ENCODE measurements at places on chromosomes 5 and 9. TPM values are rescaled to one million over a fixed set of nuclear protein-coding genes. Genes with fewer than 3 reads are reported as not detected.

Gene GABRA6
- not detected for polyA plus RNA-seq

- no peaks in the 10 kb centered on the region for H3K4me1 ChIP-seq
- H3K4me3 ChIP-seq: no peak overlapping the region
- no peak for DNase-seq
- no peaks in the 10 kb centered on the region for H3K36me3 ChIP-seq
- no peaks in the 10 kb centered on the region for H3K27me3 ChIP-seq
- no peak overlapping the region for H3K27ac ChIP-seq
Measured at GRCh38 chr9:91676046-91676445, 252.4 kb upstream of the NFIL3 start.

Gene LRRC19
- polyA plus RNA-seq: under 0.01 TPM

Gene TNFSF15
- 0.50 TPM for polyA plus RNA-seq

- DNase-seq: no peak
- H3K4me3 ChIP-seq: no peak overlapping the region
- H3K27ac ChIP-seq: no peak overlapping the region
- no peaks in the 10 kb centered on the region for H3K36me3 ChIP-seq
- no peaks in the 10 kb centered on the region for H3K27me3 ChIP-seq
- H3K4me1 ChIP-seq: no peaks in the 10 kb centered on the region
Measured at GRCh38 chr5:120510098-120510637, 46.1 kb downstream of the PRR16 start.

- no peak for DNase-seq
- H3K4me1 ChIP-seq: peaks cover 9% of the 10 kb centered on the region
- H3K27ac ChIP-seq: no peak overlapping the region
- H3K36me3 ChIP-seq: no peaks in the 10 kb centered on the region
- H3K27me3 ChIP-seq: no peaks in the 10 kb centered on the region
Measured at GRCh38 chr5:145939540-145940065, 3.2 kb downstream of the SH3RF2 start.

Gene MEGF10
- polyA plus RNA-seq: 0.32 TPM

- H3K27ac ChIP-seq: no peak overlapping the region
- no peak for DNase-seq
- H3K4me3 ChIP-seq: no peak overlapping the region
- H3K36me3 ChIP-seq: no peaks in the 10 kb centered on the region
- no peaks in the 10 kb centered on the region for H3K27me3 ChIP-seq
Measured at GRCh38 chr9:38182321-38182720, 113.3 kb upstream of the SHB start.

DNA sequence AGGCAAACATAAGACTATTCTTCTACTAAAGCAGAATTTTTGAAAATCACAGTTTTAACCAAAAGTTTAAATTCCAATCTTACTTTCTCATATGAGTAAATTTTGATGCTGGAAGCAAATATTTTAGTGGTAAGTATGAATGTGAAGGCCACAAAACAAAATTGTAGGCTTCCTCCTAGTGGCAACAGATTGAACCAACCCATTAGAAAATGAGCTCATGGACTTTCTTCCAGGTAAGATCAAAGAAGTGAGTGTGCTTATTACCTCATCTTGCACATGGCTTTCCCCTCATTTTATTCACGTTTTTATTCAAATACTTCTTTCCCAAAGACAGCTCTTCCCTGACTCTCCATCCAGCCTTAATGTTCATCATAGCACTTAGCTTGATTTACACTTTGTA lies 16.5 kb upstream of the RLN2 start:
- no peak overlapping the region for H3K4me3 ChIP-seq
- no peaks in the 10 kb centered on the region for H3K36me3 ChIP-seq
- DNase-seq: no peak
- no peaks in the 10 kb centered on the region for H3K27me3 ChIP-seq
- no peaks in the 10 kb centered on the region for H3K4me1 ChIP-seq

Gene ANKRD18B
- 2.5 TPM for polyA plus RNA-seq

Gene CYSRT1
- 2.8 TPM for polyA plus RNA-seq

Gene GRXCR2
- 0.05 TPM for polyA plus RNA-seq

- H3K36me3 ChIP-seq: no peaks in the 10 kb centered on the region
- no peak overlapping the region for H3K4me3 ChIP-seq
- no peak overlapping the region for H3K27ac ChIP-seq
- H3K4me1 ChIP-seq: no peaks in the 10 kb centered on the region
Measured at GRCh38 chr9:92008041-92008440, 58.0 kb upstream of the ROR2 start.

- H3K4me3 ChIP-seq: no peak overlapping the region
- no peaks in the 10 kb centered on the region for H3K27me3 ChIP-seq
Measured at GRCh38 chr5:18024542-18024941, 390.3 kb downstream of the TAF11L14 start.

DNA sequence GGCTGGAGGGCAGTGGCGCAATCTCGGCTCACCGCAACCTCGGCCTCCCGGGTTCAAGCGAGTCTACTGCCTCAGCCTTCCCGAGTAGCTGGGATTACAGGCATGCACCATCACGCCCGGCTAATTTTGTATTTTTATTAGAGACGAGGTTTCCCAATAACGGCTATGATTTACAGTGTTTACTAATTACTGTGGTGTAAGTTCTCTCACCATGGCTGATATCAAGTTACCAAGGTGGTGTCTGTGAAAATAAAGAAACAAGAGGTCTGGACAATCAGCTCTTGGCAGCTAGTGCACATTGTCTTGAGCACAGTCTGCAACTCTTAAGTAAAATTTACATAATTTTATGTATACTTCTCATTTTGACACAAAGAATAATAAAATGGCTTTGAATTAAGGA lies 385.5 kb upstream of the COX7C start:
- no peaks in the 10 kb centered on the region for H3K4me1 ChIP-seq
- DNase-seq: no peak
- H3K27me3 ChIP-seq: no peaks in the 10 kb centered on the region
- no peak overlapping the region for H3K27ac ChIP-seq

Gene ALG2
- 31.1 TPM for polyA plus RNA-seq

GRCh38 chr5:157468293-157468965 lies 8.4 kb downstream of the NIPAL4 start:
- no peaks in the 10 kb centered on the region for H3K36me3 ChIP-seq
- DNase-seq: no peak
- no peaks in the 10 kb centered on the region for H3K27me3 ChIP-seq
- H3K4me1 ChIP-seq: no peaks in the 10 kb centered on the region
- H3K27ac ChIP-seq: no peak overlapping the region

- peaks cover 6% of the 10 kb centered on the region for H3K4me1 ChIP-seq
- no peak for DNase-seq
- H3K27ac ChIP-seq: peak overlapping the region; percentile 18
- no peak overlapping the region for H3K4me3 ChIP-seq
Measured at GRCh38 chr5:67160985-67161384, 35.6 kb downstream of the CD180 start.

DNA sequence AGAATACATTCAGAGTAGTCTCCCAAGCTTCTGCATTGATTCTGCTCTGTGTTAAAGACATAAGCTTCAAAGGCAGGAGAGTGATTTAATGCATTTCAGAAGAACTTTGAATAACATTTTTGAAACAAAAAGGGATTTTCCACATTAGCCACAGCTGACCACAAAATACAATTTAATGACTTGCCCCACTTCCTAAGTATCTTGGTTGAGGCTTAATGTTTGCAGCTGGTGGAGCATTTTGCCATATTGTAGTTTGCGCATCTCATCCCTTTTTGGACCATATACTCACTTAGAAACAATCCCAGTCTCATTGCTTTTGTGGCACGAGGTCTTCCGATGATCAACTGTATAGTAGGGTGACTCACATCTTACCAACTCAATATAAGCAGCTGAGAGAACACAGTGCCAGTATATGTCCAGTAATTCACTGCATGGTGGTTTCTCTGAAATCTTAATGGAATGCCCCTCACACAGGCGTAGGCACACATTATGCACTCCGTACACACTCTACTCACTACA lies 455.8 kb upstream of the PTGER4 start:
- H3K27ac ChIP-seq: no peak overlapping the region
- no peak overlapping the region for H3K4me3 ChIP-seq
- no peaks in the 10 kb centered on the region for H3K36me3 ChIP-seq

Gene CD72
- 23.6 TPM for polyA plus RNA-seq

DNA sequence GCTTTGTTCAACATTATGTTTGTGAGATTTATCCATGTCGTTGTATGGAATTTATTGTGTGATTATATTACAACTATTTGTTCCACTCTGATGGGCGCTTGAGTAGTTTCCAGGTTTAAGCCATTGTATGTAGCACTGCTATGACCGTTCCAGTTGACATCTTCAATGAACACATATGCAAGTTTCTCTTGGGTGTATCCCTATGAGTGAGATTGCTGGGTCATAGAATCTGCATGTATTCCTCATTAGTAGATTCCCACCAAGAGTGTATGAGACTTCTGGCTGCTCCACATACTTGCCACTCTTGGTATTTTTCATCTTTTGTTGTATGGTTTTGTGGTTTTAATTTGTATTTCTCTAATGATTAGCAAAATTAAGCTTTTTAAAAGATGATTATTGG lies 22.9 kb downstream of the NUP214 start:
- H3K27ac ChIP-seq: peak overlapping the region; percentile 48
- H3K4me1 ChIP-seq: peaks cover 38% of the 10 kb centered on the region
- H3K36me3 ChIP-seq: peaks cover 32% of the 10 kb centered on the region
- no peak overlapping the region for H3K4me3 ChIP-seq
- no peaks in the 10 kb centered on the region for H3K27me3 ChIP-seq

GRCh38 chr9:17272536-17272935 lies 137.7 kb downstream of the CNTLN start:
- no peaks in the 10 kb centered on the region for H3K4me1 ChIP-seq
- H3K27me3 ChIP-seq: no peaks in the 10 kb centered on the region
- DNase-seq: no peak
- H3K36me3 ChIP-seq: no peaks in the 10 kb centered on the region

GRCh38 chr9:119029886-119030285 lies 339.3 kb downstream of the BRINP1 start:
- no peak overlapping the region for H3K27ac ChIP-seq
- H3K27me3 ChIP-seq: no peaks in the 10 kb centered on the region
- H3K4me3 ChIP-seq: no peak overlapping the region
- no peak for DNase-seq
- no peaks in the 10 kb centered on the region for H3K4me1 ChIP-seq
- H3K36me3 ChIP-seq: no peaks in the 10 kb centered on the region

DNA sequence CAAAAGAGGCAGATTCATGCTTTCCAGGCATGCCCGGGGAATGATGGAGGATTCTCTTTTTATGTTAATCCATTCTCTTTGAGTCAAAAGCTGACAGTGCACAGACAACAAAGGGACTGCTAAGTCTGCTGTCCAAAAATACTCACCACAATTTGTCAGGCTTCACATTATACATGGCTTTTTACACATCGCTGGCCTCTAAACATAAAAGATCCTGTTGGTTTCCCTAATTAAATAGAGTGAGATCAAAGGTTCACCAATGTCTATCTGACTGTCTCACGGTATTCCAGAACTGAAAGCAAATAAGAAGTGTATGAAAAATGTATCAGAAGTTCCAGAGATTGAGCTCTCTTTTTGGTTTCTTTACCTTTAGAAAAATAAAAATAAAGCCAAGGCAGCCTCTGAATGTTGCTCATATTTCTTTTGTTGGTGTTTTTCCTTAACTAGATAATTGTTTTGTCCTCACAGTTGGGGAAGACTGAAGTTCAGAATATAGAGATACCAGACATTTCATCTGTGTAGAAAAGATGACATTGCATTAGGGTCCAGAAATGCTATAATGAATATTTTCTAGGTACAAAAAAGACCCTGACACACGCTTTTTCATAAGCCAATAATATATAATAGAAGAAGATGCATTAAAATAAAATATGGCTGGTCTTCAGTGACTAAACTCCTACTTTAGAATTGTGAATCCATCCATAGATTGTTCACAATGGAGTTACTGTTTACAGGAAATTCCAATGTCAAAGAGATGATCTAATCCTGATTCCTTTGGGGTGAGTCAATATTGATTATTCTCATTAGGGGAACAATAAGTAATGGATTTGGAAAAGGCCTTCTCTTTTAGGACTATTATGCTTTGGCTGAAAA lies 688.2 kb upstream of the CDH6 start:
- no peak overlapping the region for H3K4me3 ChIP-seq
- no peak for DNase-seq
- no peak overlapping the region for H3K27ac ChIP-seq
- H3K27me3 ChIP-seq: no peaks in the 10 kb centered on the region

Gene UBAP1
- 40.1 TPM for polyA plus RNA-seq

DNA sequence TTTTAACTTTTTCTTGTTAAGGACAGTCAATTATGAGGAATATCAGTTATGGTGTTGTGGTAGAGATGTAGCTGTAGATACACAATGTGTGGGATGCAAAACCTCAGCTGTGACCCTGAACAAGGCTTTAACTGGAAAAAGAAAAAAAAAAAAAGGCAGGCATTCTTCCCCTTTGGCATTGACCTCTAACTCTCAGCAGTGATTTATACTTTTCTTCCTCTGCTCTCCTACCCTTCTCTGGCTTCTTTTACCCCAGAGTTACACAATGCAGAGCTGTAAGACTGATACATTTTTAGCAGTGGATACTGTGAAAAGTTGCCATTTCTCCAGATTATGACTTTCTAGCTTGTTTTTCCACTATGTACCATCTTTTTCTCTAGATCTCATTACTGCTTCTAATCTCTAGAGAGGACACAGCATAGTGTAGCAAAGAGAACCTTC lies 2.0 kb downstream of the CTNNAL1 start:
- no peak for DNase-seq
- H3K27ac ChIP-seq: no peak overlapping the region
- no peaks in the 10 kb centered on the region for H3K27me3 ChIP-seq
- no peak overlapping the region for H3K4me3 ChIP-seq
- no peaks in the 10 kb centered on the region for H3K36me3 ChIP-seq

Gene GLRA1
- polyA plus RNA-seq: not detected

DNA sequence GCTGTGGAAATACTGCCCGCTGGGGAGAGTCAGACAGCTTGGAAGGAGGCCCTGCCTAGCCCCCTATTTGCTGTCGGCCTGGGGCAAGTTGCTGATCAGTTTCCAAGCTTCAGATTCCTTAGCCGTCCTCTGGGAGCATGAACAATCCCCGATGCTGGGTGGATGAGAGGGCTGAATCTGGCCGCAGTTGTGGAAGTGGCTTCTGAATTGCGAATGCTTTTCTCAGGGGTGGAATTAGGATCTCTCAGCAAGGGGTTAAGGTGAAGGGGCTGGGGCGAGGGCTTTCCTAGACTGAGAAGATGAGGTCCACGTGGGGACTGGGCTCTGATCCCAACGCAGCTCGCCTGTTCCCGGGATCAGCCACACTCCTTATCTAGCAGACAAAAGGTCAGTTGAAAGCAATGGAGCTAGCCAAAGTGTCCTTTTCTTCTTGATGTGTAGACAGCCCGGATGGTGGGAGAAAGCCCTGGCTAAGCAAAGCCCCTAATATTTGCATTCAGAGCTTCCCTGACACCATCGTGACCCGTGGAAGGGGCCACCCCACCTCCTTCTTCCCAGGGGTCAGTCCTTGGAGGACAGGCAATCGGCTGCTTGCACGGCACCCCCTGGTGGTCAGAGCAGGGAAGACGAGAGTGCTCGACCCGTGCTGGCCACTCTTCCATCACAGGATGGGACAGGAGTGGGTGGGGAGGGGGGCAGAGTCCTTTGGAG lies 54.9 kb downstream of the COL15A1 start:
- H3K27me3 ChIP-seq: peaks cover 12% of the 10 kb centered on the region
- no peak overlapping the region for H3K4me3 ChIP-seq
- H3K27ac ChIP-seq: no peak overlapping the region
- no peaks in the 10 kb centered on the region for H3K36me3 ChIP-seq
- H3K4me1 ChIP-seq: peaks cover 16% of the 10 kb centered on the region
